ENCODE measurements at places on chromosomes 16 and 17. TPM values are rescaled to one million over a fixed set of nuclear protein-coding genes. Genes with fewer than 3 reads are reported as not detected.

The PIGS gene
- total RNA-seq: 64.3 TPM

The ENPP7 gene
- total RNA-seq: not detected

The TNP2 gene
- total RNA-seq: not detected

The SOX15 gene
- 0.36 TPM for total RNA-seq

The ZNF19 gene
- 2.0 TPM for total RNA-seq

The MYL11 gene
- not detected for total RNA-seq

The SERPINF2 gene
- total RNA-seq: 1.6 TPM

The EDC4 gene
- 71.1 TPM for total RNA-seq

The NPW gene
- 1.2 TPM for total RNA-seq

The TMIGD1 gene
- total RNA-seq: not detected

The SLC38A8 gene
- total RNA-seq: not detected

The SLC6A2 gene
- total RNA-seq: not detected

The PTGES3L gene
- total RNA-seq: 0.84 TPM

The DNAI2 gene
- total RNA-seq: not detected

The CACNA1G gene
- 4.4 TPM for total RNA-seq

The TAT gene
- not detected for total RNA-seq

The IL34 gene
- 0.74 TPM for total RNA-seq

The ULK2 gene
- 15.3 TPM for total RNA-seq

The KRT24 gene
- total RNA-seq: not detected

The TRPV2 gene
- 0.95 TPM for total RNA-seq

The SPNS2 gene
- total RNA-seq: 8.7 TPM

The TBC1D3K gene
- total RNA-seq: not detected

The CEMP1 gene
- total RNA-seq: not detected

The NDRG4 gene
- total RNA-seq: 25.9 TPM

The GPR139 gene
- not detected for total RNA-seq

The DRC7 gene
- 0.16 TPM for total RNA-seq

The ARL4D gene
- total RNA-seq: 19.6 TPM

The RGS9 gene
- total RNA-seq: 6.8 TPM

The IRX6 gene
- not detected for total RNA-seq

The GRN gene
- total RNA-seq: 235 TPM

Measured in A549 treated with DMSO at 1 μM for 4 hours (cell line).